ENCODE measurements at places on chromosomes 5 and 9.

DNA sequence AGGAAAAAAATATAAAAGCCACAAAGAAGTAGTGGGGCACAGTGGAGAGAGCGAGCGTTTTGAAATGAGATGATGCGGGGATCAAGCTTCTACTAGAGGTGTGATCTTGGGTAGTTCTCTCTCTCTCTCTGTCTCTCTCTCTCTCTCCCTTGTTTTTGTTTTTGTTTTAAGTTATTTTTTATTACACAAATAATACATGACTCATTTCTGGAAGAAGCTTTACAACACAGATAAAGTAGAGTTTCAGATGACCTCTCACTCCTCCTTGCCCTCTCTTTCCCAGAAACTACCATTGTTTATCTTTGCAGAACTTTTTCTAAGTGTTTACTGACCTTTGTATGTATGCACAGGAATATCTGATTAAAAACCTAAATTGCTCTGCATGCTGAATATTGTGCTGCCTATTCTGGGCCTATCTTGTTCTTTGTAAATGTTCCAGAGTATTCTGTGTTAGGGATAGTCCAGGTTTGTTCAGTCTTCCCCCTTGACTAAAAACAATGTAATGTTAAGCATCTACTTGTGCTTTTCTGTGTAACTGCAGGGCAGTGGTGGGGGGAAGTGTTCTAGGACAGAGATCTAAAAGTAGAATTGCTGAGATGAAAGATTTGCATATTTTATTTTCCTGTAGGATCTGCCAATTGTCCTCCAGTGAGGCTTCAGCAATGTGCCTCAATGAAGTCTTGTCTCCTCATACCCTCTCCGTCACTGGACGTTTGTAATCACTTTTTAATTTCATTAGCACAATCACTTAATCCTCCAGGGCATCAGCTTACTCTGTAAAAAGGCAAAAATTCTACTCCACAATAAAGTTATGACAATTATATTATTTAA, 52.0 kb downstream of the FYB1 start:
- no peak for DNase-seq

DNA sequence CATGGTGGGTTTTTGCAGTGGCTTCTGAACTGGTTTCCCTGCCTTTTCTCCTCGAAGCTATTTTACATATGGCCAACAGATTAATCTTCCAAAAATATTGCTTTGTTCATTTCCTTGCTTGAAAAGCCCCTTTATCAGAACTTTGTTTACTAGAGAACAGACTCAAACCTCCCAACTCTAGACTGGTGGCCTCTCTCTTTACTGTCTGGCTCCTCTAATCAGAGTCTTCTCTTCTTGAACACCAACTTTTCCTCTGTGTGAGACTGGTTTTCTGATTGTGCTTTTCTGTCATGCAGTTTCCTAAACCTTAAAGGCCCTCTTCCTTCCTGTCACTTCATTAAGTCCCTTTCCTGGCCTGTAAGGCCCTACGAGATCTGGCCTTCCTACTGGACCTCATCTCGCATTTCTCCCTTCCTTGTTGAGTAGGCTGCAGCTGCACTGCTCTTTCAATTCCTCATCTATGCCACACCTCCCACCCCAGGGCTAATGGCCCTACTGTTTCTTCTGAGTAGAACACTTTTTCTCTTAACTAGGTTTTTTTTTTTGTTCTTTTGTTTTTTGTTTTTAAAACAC, 5.7 kb downstream of the C9orf43 start:
- DNase-seq, result no peak

DNA sequence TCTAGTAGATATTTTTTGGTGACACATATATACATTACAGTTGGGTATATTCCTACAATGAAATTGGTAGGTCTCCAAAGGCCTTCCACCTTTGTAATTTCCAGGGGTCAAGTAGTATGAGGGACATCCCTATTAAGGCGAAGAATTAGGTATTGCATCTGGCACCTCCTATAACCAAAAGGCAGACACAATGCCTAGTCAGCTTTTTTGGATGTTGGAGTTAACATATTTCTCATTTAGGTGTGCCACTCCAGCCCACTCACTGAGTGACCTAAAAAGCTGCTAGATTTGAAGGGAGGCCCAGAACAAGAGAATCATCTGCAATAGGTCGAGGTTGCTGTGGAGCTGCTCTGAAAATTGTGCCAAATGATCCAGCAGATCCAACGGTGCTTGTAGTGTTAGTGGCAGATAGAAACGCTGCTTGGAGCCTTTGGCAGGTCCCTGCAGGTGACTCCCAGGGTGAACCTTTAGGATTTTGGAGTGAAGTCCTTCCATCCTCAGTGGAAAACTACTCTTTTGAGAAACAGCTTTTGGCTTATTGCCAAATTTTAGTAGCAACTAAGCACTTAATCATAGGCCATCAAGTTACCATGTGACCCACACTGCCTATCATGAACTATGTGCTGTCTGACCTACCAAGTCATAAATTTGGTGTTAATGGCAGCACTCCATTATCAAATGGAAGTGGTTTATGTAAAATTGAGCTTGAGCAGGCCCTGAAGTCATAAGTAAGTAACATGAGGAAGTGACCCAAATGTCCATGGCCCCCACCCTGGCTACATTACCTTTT, 15.7 kb upstream of the FNIP1 start:
- no peak for DNase-seq

DNA sequence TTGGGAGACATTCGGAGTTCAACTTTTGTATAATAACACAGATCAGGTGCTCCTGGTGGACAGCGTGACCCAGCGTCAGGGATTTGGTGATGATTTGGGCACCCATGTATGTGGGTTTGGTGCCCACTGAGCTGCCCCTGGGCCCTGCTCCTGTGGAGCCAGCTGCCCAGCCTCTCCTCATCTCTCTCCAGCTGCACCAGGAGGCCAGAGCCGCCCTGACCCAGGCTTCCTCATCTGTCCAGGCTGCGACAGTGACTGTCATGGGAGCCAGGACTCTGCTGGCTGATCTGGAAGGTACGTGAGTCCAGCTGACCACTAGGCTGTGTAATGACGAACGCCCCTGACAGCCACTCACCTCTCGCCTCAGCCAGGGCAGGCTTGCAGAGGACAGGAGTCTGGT, 14.5 kb upstream of the AIF1L start:
- DNase-seq, result no peak

DNA sequence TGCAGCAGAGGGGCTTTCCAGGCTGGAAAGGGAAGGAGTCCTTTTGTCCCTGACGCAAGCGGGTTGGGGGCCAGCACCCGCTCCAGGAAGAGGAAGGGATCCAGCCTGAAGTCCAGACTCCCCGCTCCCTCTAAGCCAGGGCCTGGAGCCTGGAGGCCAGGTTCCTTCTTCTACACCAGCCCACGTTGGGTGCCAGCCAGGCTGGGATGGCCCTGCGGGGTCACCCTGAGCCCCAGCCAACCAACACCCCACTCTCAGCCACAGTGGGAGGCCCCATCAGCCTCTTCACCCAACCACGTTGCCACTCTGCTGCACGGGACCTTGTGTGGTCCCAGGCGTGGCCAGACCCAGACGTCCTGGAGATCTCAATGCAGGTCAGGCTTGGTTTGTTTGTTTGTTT, 970 bp upstream of the FUT7 start:
- no peak for DNase-seq

DNA sequence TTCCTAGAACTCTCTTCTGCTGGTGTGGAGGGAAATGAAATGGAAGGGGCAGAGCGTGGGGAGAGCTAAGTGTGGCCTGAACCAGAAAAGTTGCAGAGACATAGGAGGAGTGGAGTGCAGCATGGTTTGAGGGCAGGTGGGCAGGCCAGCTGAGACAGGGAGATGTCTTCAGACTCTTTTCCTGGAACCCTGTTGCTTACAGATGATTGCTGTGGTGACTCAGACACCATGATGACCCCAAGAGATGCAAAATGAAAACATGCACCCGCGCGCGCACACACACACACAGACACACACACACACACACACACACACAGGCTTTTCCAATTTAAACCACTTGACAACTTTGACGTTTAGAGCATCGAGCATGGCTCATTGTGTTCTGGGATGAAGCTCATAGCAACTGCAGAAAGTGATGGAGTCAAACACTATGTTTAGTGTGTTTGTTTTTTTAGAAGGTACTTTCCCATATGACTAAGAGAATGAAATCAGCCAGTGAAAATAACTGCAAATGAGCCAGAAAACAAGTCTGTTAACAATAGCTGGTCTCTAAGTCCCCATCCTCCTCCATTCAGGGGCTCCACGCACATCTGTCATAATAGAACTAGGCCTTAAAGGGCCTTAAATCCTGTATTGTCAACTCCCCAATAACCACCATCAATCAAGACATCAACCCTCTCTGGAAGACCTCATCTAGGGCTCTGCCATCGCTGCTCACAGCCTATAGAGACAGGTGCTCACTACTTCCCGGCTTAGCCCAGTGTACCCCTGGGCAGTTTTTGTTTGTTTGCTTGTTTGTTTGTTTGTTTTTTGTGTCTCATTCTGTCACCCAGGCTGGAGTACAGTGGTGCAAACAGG, 9.6 kb downstream of the TMOD1 start:
- DNase-seq, result peak; percentile 56

DNA sequence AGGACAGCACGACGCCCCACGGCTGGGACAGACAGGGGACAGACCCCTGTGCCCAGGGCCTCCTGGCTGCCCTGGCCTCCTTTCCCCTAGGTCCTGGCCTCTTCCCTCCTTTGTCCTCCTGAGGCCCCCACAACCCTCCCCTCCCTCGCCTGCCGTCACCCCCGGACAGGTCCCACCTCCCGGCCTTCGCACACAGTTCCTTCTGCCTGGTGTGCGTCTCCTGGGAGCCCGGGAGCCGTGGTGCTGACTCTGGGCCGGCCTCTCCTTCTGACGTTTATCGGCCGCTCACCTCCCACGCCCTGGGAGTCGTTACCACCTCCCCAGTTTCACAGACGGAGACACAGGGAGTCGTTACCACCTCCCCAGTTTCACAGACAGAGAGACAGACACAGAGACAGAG, 25.1 kb upstream of the NOTCH1 start:
- DNase-seq, result no peak

DNA sequence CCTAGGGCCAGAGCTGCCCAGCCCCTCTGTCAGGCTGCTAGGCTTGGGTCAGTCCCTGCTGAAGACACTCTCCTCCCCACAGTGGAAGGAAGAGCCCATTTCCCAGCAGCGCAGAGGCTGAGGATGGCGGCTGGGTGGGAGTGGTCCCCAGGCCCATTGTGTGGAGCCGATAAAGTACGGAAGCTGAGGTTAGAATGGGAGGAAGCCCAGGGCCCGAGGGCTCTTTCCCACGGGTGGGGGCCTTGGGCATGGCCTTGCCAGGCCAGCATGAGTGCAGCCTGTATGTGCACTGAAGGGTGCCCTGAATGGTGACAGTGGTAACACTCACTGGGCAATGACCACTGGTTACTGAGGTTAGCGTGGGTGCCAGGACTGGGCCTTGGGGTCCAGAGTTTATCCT, 125.9 kb downstream of the RGS3 start:
- DNase-seq, result no peak

- DNase-seq, result no peak
These were observed 178.3 kb downstream of the CAVIN4 start for GRCh38 chr9:100756217-100756616.

DNA sequence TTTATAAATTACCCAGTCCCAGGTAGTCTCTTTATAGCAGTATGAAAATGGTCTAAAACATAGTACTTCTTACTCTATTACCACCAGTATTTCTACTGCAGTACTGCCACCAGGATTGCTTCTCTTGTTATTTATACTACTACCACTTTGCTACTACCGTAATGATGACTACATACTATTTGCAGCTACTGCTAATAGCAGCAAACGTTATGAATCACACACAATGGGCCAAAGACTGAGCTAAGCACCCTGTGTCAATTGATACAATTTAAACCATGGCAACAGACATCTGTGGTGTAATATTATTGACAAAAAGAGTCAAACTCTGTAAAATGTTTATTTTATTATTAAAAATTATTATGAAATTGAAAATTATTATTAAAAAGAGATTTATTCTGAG, 15.3 kb upstream of the KIF12 start:
- DNase-seq, result no peak

DNA sequence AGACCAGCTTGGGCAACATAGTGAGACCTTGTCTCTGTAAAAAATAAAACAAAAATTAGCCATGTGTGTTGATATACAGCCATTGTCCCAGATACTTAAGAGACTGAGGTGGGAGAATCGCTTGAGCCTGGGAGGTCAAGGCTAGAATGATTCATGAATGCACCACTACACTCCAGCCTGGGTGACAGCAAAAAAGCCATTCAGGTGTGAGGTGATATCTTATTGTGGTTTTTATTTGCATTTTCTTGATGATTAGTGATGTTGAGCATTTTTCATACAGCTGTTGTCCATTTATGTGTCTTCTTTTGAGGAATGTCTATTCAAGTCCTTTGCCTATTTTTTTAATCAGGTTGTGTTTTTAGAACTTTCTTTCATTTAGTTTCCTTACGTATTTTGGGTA, 23.2 kb downstream of the MTAP start:
- DNase-seq, result no peak

- DNase-seq, result peak; percentile 47
These were observed 380.3 kb downstream of the GADD45G start for GRCh38 chr9:89985068-89985467.

DNA sequence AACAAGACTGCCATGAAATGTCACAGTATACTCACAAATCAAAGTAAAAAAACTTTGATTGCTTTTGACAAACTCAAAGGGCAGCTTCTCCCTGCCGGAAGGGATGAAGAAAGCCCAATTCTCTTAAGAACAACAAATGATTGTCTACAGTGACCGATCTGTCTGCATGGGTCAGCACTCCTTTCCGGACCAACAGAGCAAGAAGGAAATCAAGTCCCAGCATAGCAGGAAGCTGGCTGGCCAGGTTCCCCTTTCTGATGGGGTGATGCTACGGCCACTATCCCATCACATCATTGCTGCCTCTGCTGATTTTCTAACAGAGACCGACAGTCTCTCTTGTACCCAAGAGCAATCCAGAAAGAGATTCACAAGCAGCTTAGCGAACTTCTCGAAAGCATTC, 692 bp downstream of the C1QTNF3 start:
- no peak for DNase-seq

GRCh38 chr9:20692554-20692953, 8.5 kb downstream of the FOCAD start:
- no peak for DNase-seq

GRCh38 chr9:70502690-70503089, 88.2 kb upstream of the KLF9 start:
- DNase-seq, result no peak

Data from activated CD8-positive, alpha-beta memory T cell treated with anti-CD3 and anti-CD28 coated beads, Interleukin-2, amount 10 ng/mL, durations not matched to agents 7 days and 5 days (primary cell).